ENCODE measurements at places on chromosomes 11 and 22.

GRCh38 chr11:74929431-74930363 is 19.2 kb downstream of the XRRA1 start:
- DNase-seq = peak; percentile 83

DNA sequence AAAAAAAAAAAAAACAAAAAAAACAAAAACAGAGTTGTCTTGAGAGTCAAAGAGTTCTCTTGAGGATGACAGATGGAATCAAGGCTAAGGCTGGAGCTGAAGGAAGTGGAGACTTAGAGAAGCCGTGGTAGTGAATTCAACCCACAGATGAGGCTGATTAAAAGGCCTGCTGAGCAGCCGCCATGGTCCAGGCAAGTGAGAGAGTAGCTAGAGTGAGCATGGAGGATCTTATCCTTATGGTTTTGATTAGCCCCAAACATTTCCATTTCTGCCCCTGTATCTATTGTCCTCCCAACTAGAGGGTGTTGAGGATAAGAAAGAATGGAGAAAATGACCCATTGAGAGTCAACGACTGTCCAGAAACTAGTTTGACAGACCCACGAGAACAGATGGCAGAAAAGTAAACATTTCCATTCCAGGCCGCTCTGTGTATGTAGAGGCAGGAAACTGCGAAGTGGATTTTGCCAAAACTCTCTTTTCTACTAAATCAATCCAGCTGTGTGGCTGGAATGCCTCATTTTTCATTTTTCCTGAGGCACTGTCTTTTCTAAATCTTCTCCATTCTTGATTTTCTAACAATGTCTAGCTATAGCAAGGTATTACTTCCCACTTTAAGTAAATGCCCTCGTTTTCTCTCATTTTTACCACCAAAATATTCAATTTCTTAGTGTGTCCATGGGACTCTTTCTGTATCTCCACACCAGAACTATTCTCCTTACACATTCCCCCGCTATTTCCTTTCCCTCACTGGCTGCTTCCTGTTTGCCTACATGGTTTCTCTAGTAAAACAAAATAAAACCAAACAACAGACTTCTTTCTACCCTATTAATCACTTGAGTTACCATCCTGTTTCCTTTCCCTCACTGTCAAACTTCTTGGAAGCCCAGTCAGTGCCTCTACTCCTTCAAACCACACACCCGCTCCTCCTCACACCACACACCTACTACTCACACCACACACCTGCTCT is 5.4 kb upstream of the MMP8 start:
- DNase-seq = no peak

GRCh38 chr22:28015676-28016601 is 96.9 kb upstream of the PITPNB start:
- DNase-seq = no peak

DNA sequence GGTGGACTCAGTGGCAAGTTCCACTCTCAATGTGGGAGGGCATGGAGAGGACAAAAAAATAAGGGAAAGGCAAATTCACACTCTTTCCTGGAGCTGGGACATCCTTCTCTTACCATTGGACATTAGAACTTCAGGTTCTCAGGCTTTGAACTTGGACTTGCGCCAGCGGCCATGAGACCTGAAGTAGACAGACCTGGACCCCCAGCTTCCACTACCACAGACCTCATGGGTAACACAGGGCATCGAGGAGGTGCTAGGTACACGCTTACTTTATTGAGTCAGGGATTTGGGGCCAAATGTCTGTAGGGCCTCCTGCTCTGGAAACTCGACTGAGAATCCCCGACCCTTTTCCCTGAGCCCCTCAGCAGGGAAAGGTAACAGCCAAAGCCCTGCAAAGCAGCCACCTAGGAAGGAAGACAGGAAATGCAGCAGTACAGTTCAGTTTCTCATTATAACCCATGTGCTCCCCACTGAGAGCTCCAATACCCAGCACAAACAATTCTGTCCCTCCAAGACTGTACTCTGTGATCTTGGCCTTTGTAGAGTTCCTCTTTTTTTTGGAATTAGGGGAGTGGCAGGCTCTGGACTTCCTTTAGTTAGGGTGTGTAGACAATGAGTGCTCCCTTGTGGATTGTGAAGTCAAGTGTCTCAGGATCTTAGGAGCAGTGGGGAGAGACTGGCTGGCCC is 5.7 kb downstream of the CHRNA10 start:
- DNase-seq = no peak

GRCh38 chr22:49344161-49344560 is 483.5 kb downstream of the BRD1 start:
- DNase-seq = no peak

DNA sequence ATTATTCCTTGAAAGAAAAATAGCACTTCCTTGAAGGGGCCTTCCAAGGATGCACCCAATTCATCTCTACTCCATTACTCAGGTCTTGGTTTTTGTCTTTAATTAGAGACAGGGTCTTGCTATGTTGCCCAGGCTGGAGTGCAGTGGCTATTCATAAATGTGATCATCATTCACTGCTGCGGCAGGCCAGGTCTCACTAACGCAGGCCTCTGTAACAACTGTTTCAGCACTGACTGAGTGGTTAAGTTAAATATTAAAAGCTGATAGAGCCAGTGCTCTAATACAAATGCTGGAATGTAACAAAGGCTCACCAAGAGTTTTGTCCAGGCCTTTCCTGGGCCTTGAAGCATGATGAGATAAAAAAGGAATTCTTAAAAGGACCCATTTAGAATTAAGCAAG is 61.4 kb upstream of the GNAZ start:
- DNase-seq = no peak

- DNase-seq = no peak
Observed at GRCh38 chr11:62856333-62856895, 17.0 kb upstream of the WDR74 start.

DNA sequence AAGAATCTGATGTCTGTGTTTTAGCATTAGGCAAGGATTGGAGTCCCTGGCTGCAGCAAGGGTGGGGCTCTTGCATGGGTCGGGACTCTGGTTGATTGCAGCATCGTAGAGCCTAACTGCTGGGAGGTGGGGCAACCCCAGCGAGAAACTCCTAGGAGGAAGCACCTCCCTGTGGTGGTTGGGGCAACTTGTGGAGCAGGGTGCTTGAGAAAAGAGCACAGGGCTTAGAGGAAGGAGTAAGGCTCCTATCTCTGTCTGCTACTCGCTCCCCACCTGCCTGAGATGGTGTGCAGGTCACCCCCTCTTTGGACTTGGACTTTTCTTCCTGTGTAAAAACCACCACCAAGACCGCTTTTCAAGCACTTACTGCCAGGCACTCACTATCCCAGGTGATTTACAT is 15.6 kb downstream of the SREBF2 start:
- DNase-seq = no peak

GRCh38 chr11:64297699-64298358 is 2.3 kb upstream of the CATSPERZ start:
- no peak for DNase-seq

GRCh38 chr11:45092901-45093760 is 53.3 kb upstream of the PRDM11 start:
- peak; percentile 18 for DNase-seq

DNA sequence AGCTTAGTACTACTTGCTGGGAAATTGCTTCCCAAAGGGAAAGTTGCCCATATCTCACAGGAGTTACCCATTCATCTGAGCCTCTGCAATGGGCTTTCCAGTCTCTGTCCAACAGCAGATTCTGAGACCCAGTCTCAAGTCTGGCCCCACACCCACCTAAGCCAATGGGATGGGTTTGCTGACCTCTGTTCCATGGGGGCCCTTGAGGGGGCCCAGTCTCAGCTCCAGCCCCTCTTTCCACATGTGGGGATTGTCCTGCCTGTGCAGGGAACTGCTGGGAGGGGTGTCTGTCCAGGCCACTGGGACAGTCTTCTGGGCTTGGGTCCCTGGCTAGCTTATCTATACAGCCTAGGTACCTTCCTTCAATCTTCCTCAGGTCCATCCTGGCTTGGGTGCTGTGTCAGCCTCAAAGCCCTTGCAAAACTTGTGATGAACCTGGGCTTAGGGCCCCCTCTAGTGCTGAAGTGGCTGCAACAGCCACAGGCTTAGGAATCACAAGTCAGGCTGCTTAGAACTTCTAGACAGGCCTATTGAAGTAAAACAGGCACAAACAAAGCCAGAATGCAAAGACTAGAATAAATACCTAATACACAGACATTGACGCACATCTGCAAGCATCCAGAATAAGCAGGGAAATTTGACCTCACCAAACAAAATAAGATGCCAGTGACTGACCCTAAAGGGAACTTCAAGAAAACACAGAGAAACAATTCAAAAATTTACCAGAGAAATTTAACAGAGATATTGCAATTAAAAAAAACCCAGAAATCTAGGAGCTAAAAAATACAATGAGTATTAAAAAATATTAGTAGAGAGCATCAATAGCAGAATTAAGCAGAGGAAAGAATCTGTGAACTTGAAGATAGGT is 11.7 kb upstream of the PATL1 start:
- DNase-seq = peak; percentile 61

DNA sequence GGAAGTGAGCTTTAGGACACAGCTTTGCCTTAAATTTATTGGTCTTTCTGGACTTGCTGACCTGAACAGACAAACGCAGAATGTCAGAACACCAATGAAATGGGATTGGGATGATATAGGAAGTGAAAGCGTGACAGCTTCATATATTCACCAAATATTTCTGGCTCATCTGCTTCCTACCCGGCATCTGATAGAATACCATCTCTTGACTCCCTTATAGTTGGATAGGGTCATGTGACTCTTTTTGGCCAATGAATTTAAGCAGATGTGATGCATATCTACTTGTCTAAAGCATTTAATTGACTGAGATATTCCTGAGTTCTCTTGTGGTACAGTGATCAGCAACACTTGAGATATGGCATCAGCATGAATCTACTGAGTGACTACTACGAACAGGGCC is 2.5 kb upstream of the CAPRIN1 start:
- DNase-seq = no peak

DNA sequence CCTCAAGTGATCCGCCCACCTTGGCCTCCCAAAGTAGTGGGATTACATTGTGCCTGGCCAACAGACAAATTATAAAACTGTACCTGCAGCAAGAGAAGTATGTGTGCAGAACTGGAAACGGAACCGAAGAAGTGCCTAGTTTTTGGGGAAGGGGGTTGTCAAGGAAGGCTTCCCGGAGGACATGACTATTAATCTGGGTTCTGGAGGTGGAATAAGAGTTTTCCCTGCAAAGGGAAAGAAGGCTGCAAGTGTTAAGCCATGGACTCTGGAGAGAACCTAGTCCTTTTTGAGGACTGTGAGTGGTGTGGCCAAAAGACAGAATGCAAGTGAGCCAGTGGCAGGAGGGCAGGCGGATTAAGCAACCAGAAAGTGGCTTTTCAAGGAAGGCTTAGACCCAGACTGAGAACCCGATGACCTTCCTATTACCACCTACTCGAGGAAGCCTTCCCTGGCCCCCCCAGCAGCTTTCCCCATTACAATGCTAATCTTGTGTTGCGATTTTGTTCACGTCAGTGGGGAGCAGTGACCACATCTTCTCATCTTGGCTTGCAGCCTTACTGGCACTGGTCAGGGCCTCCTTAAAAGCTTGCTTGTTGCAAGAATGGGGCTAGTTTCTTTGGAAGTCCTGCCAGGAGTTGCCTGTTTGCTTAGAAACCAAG is 5.7 kb upstream of the SEPTIN3 start:
- no peak for DNase-seq

GRCh38 chr11:65744026-65744698 is 23.6 kb upstream of the RNASEH2C start:
- no peak for DNase-seq

DNA sequence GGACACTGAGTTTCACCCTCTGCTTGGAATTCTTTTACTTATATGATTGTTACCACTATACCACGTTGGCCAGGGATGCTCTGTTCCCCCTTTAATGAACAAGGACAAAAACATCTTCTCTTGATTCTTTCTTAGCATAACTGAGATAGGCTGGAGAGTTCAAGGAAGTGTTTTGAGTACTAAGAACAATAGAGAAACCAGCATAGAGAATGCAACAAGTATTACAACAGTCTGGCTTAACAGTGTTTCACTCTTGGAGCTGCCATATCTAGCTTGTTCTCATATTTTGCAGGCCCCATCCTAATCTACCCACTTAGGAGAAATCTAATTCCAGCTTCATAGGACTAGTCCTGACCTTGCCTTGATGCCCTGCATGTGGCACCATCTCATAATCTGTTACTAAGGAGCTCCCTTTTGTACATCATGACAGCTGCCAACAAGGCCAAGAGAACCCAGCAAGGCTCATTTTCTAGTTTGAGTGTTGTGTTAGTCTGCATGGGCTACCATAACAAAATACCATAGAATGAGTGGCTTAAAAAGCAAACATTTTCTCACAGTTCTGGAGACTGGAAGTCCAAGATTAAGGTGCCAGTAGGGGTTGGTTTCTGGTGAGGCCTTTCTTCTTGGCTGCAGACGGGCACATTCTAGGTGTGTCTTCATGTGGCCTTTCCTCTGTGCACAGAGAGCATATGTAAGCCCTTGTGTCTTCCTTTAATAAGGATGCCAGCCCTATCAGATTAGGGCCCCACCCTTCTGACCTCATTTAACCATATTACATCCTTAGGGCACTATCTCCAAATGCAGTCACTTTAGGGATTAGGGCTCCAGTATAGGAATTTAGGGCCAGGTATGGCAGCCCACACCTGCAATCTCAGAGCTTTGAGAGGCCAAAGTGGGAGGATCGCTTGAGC is 37.8 kb downstream of the PACS1 start:
- DNase-seq = no peak

DNA sequence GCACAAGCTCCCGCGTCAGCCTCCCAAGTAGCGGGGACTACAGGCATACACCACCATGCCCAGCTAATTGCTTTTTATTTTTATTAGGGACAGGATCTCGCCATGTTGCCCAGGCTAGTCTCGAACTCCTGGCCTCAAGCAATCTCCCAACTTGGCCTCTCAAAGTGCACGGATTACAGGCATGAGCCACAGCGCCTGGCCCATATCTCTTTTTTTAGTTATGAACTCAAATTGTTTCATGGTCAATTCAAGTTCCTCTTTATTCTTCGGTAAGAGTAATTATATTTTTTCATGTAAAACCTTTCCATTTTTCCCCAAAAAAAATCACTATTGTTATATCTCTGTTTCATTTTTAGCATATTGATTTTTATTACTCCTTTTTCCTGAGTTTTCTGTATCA is 25.5 kb downstream of the FCHSD2 start:
- no peak for DNase-seq

DNA sequence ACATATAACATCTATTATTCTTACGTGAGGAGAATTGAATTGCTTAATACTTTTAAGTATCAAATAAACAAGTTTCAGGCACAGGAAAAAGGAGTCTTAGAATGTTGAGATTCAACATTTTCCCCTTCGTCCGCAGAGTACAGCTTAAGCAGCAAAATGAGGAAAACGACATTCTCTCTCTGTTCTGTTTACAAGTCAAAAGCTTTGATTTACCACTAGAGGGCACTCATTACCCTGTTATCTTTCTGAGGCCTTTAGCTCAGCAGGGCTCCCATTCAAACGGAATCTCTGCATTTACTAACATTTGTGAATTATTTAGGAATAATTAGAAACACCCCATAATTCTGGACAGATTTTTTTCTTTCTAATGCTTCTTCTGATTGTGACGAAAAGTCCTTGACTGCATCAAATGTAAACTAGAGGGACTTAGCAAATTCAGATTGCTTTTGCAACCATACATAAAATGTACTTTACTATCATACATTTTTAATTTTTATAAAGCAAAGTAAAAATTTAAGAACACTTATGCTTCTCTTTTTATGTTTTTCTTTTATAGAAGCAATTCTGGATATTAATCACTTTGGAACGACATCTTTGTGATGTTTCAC is 75.0 kb downstream of the JRKL start:
- DNase-seq = peak; percentile 63

- no peak for DNase-seq
Observed at GRCh38 chr11:11011617-11012016, 153.8 kb upstream of the ZBED5 start.

Data from activated CD4-positive, alpha-beta T cell treated with anti-CD3 and anti-CD28 coated beads, Interleukin-2, amount 50 U/mL, for 16 hours (primary cell).